Fibroblast of skin of back (primary cell): ENCODE measurements at places on chromosomes 13 and 19.

GRCh38 chr13:111033172-111034130, 81.7 kb upstream of the ARHGEF7 start:
- peak; percentile 9 for DNase-seq

DNA sequence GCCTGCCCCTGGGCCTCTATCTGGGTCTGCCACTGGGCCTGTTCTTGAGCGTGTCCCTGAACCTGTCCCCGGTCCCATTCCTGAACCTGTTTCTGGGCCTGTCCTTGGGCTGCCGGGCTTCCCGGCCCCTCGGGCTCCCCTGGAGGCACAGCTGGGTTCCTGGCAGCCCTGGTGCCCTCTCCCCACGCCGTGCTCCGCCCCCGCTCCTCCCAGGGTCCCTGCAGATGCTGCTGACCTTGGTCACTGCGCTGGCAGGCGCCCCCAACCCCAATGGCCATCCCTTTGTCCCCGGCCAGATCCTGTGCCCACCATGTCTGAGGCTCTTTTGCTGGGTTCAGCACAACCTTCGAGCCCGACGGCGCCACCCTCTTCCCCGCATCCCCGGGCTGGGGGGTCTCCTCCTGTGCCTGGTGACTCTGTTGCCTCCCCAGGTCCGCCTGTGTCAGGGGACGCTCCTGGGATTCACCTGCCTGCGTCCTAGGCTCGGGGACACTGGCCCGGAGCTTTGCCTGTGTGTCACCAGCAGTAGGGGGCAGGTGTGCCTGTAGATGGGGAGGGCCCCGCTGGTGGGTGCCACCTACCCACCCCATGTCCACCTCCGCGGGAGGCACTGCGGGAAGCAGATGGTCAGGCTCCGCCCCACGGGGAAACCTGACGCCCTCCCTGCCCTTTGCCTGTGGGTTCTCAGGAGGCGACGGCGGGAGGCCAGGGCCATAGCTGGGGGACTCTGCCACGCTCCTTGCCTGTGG, 41.0 kb upstream of the GRTP1 start:
- DNase-seq = no peak

DNA sequence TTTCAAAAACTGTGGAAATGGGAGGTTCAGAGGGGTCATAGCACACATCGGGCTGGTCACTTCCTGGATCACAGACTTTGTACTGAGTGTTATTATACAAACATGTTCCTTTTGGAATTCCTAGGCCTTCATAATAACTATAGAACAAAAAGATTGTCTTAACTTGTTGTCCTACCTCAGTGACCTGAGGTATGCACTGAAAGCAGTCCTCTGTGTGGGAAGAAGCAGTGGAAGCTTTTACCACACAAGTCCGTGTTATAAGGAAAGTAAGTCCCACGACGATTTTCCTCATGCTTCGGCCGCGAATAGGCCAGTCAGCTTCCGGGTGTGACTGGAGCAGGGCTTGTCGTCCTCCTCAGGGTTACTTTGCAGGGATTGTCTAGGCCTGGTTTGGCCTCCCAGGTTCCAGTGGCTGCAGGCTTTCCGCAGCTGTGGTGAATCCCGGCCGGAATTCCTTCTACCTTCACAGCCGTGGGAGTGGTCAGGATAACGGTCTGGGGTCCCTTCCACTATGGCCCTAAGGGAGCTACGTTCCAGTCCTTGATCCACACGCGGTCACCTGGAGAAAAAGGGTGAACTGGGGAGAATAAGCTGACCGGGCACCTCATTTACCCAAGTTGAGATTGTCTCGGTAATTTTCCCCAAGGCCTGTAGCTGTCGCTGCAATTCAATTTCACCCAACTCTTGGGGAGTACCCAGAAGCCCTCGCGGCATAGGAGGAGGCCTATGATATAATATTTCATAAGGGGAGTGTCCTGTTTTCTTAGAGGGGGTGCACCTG, 16.0 kb downstream of the NAPSA start:
- DNase-seq = no peak

- DNase-seq = peak; percentile 48
Measured at GRCh38 chr13:109271555-109272541, 514.5 kb downstream of the IRS2 start.

- no peak for DNase-seq
Measured at GRCh38 chr13:51283371-51283770, 56.1 kb upstream of the SERPINE3 start.

DNA sequence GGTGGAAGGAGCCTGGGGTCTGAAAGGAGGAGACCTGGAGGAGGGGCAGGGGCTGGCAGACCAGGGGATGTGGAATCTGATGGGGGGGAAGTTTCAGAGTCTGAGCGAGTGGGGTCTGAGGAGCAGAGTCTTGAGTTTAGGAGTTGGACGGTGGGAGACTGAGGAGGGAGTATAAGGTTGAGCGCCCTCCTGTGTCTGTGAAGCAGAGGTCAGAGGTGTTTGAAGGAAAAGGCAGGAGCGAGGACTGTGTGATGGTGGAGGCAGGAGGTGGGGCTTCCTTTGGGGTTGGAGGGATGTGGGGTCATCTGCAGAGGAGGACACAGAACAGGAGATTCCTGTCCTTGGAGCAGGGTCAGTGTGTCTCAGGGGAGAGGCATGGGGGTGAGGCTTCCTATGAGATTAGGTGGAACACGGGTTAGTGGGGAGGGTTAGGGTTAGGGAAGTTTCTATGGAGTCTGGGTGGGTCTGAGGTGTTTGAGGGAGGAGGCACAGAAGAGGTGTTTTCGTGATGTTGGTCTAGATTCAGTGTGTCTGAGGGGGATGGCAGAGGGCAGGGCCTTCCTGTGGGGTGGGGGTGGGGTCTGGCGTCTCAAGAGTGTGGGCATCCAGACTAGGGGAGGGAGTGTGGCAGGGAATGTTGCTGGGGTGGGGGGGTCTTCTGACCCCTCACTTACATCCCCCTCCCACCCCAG, 8.3 kb downstream of the RYR1 start:
- DNase-seq = no peak

DNA sequence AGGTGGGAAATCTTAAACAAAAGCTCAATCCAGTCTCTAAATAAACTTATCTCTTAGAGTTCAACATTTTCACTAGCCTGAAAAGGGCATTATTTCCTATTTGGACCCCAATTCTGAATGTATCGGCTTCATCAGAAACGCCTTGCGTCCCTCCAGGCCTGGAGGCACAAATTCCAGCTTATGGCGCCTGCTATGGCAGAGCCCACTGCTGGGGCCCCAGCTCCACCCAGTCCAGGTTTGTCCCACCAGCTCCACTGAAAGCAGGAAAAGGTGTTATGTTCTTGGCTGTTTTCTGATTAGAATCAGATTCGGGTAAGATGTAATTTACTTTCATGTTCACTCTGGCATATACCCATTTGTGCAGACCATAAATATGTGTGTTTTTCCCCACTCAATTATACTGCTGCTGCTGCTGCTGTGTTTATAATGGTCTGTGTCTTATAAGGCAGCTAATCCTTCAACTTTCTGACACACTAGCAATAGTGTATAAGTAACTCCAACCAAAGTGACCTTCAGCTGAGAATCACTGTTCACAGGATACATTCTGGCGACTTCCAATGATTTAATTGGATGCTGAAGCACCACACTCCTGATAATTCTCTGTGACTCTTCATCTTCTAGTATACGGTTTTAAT, 6.4 kb downstream of the IRS2 start:
- DNase-seq = no peak

DNA sequence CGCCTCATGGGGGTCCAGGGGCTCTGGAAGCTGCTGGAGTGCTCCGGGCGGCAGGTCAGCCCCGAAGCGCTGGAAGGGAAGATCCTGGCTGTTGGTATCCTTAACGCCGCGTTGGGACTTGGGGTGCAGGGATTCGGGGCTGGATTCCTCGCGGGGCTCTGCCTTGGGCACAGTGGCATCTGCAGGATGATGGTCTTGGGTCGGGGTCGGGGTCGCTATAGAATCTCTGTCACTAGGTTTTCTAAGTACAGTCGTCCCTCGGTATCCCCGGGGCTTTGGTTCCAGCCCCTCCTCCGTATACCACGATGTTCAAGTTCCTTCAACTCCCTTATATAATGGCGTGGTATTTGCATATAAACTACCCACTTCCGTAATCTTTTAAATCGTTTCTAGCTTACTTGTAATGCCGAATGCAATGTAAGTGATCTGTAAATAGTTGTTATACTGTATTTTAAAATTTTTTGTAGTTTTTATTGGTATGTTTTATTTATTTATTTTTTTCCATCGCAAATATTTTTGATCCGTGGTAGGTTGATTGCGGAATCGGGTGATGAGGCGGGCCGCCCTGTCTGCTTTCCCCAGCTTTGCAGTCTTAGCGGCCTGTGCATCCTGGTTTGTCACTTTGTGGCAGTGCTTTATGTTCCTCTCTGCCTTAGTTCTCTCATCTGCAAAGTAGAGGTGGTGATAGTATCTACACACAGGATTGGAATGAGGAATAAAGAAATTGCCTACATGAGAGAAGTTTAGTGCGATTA, 606 bp downstream of the ERCC5 start:
- peak; percentile 20 for DNase-seq

- no peak for DNase-seq
Measured at GRCh38 chr13:113406321-113407102, 42.6 kb upstream of the GRTP1 start.

- no peak for DNase-seq
Measured at GRCh38 chr13:112141643-112142400, 74.9 kb downstream of the SOX1 start.

DNA sequence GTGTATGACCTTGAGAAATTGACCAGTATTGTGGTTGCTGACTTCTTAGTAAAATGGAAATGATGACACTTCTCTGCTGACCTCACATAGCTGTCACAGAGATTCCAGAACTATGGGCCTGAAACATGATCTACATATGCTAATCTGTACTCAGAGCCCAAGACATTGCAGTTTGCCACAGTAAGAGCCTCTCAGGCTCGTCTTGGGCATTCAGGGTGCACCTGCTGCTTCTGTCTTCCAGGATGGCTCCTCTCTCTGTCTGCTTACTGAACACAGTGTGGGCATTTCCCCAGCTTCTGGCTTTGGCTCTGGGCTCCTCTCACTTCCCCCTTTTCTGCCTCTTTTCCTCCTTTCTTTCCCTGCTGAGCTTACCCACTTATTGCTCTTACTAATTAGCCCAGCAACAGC, 22.3 kb upstream of the SLC46A3 start:
- DNase-seq = no peak
